Esophagus squamous epithelium (tissue), 5 donors: ENCODE measurements at places on chromosomes 13 and 19.

GRCh38 chr19:1047696-1048147 is 7.8 kb downstream of the ABCA7 start:
- no peak for DNase-seq

DNA sequence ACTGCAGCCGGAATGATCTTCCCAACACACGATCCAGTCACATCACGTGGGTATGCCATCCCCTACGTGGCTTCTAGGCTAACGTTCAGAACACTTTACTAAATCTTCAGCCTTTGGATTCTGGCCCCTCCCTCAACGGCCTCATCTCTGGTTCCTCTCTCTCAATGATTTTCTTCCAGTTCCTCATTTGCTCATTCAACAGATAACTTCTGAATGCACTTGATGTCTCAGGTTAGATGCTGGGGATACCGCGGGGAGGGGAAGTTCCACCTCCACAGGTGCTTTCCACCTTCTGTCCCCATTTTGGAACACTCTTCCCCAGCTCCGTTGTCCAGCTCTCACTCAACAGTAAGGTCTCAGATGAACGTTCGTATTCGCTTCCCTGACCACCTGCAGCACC is 66.1 kb downstream of the ATP7B start:
- no peak for DNase-seq

DNA sequence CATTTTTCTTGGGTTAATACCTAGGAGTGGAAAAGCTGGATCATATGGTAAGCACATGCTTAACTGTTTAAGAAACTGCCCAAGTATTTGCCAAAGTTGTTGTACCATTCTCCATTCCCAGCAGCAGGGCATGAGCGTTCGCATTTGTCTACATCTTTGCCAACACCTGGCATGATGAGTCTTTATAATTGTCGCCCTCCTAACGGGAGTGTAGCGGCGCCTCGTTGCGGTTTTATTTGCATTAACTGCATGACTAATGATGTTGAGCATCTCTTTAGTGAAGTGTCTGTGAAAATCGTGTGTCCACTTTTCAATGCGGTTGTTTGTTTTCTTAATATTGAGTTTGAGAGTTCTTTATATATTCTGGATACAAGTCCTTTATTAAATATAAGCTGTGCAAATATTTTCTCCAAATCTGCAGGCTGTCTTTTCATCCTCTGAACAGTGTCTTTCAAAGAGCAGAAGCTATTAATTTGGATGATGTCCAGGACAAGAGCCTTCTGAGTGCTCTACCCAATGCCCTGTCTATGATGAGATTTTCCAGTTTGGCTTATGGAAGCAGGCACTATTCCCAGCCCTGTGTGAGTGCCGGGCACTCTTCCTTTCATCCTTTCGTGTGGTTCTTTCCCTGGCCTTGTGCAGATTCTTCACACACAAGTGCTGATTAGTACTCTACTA is 202.0 kb downstream of the FOXO1 start:
- no peak for DNase-seq

- DNase-seq, result no peak
These were observed 1169.0 kb downstream of the DIAPH3 start for GRCh38 chr13:58994777-58995176.

DNA sequence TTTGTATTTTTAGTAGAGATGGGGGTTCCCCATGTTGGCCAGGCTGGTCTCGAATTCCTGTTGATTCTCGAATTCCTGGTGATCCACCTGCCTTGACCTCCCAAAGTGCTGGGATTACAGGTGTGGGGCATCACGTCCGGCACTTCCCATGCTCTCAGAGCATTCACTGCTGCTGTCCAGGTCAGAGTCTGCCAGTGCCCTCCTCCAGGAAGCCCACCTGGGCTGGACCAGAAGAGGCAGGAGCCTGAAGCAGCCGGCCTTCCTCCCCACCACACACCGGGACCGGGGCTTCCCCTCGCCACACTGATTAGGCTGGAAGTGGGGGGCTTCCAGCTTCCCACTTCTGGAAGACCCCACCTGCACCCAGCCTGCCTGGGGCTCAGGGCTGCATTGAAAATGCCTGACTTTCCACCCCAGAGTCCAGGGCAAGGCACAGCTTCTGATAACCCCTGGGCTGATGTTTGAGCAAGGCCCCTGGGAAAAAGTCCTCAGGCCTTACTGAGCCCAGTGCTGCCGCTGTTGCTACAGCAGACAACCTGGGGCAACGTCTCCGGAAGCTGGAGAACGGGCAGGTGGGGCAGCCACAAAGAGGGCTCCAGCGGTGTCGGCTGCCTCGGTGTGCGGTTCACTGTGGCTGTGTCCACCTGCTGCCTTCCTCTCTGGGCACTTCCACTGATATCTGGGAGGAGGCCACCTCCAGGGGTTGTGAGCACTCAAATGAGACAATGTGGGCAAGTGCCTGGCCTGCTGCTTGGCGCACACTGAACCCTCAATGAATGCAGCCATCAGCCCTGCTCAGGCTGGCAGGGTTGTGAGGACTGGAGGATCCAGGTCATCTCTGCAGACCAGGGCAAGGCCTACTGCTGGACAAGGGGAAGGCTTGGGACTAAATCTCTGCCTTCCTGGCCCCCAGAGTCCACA is 22.6 kb downstream of the CEBPA start:
- DNase-seq, result no peak

- DNase-seq, result no peak
These were observed 48.9 kb upstream of the TNFSF11 start for GRCh38 chr13:42525035-42525504.

DNA sequence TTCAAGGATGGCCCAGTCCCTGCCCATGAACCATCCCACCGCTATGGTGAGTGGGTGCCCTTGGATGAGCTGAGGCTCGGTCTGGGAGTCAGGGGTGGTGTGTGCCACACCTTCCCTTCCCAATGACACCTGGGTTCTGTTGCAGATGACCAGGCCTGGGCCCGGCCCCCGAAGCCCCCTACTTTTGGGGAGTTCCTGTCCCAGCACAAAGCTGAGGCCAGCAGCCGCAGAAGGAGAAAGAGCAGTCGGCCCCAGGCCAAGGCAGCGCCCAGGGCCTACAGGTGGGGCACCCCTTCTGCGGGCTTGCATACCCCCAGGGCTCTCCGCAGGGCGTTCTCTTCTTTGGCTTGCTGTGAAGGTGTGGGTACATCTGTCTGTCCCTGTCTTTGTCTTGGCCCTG is 4.3 kb upstream of the INAFM1 start:
- DNase-seq, result no peak

DNA sequence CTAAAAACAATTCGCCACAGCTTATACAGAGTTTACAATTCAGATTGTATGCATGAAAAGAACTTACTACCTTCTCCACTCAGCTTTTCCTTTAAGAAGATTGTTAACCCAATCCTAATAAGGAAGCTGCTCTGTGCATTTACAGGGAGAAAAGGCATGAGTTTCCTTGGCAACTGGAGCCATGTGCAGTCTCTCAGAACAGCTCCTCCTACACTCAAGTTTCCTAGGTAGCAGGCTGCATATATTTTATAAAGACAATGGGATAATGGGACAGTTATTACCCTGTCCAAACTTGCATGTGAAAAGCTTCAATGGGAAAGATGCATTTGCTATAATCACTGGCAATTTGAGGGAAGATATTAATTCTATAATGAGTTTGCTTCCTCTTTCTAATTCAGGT is 125.5 kb upstream of the TRPC4 start:
- no peak for DNase-seq

GRCh38 chr13:44718467-44718866 is 142.3 kb upstream of the TSC22D1 start:
- DNase-seq, result no peak

GRCh38 chr19:3316659-3317207 is 49.6 kb upstream of the NFIC start:
- no peak for DNase-seq

GRCh38 chr19:35063940-35064818 is 22.7 kb downstream of the HPN start:
- no peak for DNase-seq

DNA sequence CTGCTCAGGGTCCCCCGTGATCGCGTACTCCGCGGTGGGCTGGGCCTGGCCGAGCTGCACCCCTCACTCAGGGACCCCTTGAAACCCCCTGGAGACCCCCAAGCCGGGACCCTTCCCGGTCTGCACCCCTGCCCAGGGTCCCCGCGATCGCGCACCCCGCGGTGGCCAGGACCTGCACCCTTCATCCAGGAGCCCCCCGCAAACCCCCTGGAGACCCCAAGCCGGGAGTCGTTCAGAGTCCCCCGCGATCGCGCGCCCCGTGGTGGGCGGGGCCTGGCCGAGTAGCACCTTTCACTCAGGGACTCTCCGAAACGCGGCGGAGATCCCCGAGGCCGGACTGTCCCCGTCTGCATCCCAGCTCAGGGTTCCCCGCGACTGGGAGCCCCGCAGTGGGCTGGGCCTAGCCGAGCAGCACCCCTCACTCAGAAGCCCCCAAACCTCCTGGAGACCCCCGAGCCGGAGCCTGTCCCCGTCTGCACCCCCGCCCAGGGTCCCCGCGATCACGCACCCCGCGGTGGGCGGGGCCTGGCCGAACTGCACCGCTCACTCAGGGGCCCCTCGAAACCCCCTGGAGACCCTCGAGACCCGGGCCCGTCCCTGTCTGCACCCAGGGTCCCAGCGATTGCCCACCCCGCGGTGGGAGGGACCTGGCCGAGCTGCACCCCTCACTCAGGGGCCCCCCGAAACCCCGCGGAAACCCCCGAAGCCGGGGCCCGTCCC is 748 bp downstream of the LMNB2 start:
- no peak for DNase-seq

- DNase-seq, result no peak
These were observed 114.9 kb downstream of the PCCA start for GRCh38 chr13:100203696-100204367.

- no peak for DNase-seq
These were observed 6.4 kb downstream of the ARHGEF7 start for GRCh38 chr13:111121506-111121905.

GRCh38 chr19:34577531-34578101 is 96.1 kb downstream of the WTIP start:
- DNase-seq, result no peak

- no peak for DNase-seq
These were observed 22.4 kb upstream of the MATK start for GRCh38 chr19:3808420-3809143.

GRCh38 chr13:44506719-44507118 is 69.4 kb downstream of the TSC22D1 start:
- DNase-seq, result no peak

GRCh38 chr13:95771905-95772304 is 95.0 kb downstream of the DNAJC3 start:
- no peak for DNase-seq

GRCh38 chr13:75908141-75908540 is 272.0 kb downstream of the LMO7 start:
- no peak for DNase-seq

DNA sequence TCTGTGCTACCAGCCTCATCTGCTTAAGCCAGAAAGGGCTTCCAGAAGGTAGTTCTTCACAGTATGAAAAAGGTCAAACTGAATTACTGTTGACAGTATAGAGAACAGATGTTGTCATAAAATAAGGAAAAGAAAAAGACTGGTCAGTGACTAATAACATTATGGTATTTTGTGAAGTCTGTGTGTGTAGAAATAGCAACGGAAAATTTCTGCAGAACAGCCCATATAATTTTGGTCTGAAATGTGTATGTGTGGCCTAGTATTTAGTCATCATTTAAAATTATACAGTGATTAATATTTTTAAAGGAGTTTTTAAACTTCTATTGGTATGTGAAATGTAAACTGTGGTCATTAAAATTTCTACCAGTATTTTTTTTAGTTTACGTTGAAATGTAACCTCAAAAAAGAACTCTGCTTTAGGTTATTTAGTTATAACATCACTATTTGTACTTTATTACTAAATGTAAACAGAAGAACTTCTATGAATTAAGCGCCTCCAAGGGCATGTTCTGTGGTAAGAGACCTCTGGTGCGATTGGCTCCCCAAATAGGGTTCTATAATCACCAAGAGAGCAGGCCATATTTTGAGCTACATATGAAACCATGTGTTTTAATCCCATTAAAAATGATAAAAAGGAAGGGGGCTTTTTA is 3.3 kb upstream of the GPR183 start:
- no peak for DNase-seq

- DNase-seq, result no peak
These were observed 94.2 kb upstream of the MCF2L start for GRCh38 chr13:112874751-112875300.

- no peak for DNase-seq
These were observed 146.5 kb downstream of the PCCA start for GRCh38 chr13:100235311-100235901.

- no peak for DNase-seq
These were observed 56.8 kb downstream of the POLR1D start for GRCh38 chr13:27678306-27679040.

DNA sequence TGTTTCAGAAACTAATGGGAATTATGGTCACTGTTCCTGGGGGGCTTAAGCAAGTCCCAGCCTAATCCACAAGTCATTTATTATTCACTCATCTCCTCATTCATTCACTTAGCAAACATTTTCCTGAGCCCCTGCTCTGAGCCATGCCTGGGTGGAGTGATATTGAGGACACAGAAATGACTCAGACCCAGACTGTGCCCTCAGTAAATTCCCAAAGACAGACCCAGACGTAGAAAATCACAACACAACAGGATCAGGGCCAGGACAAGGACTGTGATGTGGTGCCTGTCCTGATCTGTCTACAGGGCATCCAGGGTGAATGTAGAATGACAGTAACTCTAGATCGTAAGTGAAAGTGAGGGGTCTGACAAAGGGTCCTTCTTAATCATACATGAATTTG is 7.0 kb upstream of the SPACA6 start:
- DNase-seq, result no peak
